ENCODE measurements at places on chromosomes 3 and 15.

GRCh38 chr3:183745300-183746098, 47.9 kb downstream of the YEATS2 start:
- no peak for DNase-seq

- no peak for DNase-seq
Observed at GRCh38 chr15:83164771-83165404, 42.7 kb downstream of the HDGFL3 start.

GRCh38 chr3:39651993-39652739, 157.2 kb upstream of the MYRIP start:
- no peak for DNase-seq

DNA sequence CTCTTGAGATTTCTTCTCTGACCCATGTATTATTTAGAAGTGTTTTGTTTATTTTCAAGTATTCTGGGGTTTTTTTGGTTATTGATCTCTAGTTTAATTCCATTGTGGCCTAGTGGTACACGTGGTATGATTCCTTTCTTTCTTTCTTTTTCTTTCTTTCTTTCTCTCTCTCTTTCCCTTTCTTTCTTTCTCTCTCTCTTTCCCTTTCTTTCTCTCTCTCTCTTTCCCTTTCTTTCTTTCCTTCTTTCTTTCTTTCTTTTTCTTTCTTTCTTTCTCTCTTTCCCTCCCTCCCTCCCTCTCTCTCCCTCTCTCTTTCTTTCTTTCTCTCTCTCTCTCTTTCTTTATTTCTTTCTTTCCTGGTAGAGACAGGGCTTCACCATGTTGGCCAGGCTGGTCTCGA, 85.7 kb upstream of the UBE2E1 start:
- DNase-seq = no peak

DNA sequence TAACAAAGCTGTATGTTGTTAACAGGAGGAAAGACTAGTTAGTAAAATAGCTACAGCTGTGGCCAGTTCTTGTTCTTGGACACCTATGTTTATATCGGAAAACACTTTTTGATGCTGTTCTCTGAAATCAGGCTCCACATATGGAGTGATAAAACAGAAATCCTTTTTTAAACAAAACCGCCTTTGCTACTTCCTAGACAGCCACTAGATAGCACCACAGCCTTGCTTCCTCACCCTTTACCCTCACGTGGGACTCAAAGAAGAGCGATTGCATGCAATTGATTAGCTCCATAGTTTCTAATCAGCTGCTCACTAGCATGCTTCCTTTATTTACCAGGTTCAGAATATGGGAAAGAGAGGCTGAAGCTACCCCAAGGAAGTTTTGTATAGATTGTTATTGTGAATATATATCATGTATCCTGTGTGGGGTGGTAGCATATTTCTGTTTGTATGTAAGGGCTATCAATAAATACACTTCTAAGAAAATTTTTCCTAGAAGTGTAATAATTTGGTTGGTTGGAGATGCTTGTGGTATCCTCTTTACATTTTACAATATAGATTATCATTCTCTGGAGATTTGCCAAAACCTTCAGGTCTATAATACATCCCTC, 4.3 kb upstream of the MTFMT start:
- no peak for DNase-seq

- DNase-seq = no peak
Observed at GRCh38 chr15:74709892-74710291, 14.1 kb upstream of the EDC3 start.

DNA sequence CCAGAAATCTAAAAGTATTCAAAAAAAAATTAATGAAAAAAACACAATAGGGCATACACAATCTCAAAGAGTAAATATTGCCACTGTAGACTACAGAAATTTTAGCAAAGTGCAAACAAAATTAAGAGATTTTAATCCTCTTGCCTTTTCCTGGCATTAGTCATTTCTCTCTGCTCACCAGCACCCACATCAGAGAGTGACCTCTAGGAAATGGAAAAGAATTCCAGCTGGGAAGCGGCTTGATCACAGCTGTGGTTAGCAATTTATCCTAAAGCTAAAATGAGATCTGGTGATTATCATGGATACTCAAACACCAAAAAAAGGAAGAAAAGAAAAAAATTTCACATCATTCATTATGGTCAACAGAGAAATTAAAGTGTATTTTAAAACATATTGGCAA, 7.5 kb downstream of the CSNK1G1 start:
- no peak for DNase-seq

Measured in kidney epithelial cell (primary cell).